ENCODE measurements at places on chromosomes 1 and 21. TPM values are rescaled to one million over a fixed set of nuclear protein-coding genes. Genes with fewer than 3 reads are reported as not detected.

The CDC42SE1 gene
- 87.3 TPM for total RNA-seq

The CD247 gene
- 0.36 TPM for total RNA-seq

The SAMD11 gene
- 21.2 TPM for total RNA-seq

The IGSF5 gene
- not detected for total RNA-seq

The TMEM50A gene
- 64.8 TPM for total RNA-seq

The KRTAP13-2 gene
- total RNA-seq = not detected

The NBPF6 gene
- not detected for total RNA-seq

The IL22RA1 gene
- 9.7 TPM for total RNA-seq

The CYYR1 gene
- not detected for total RNA-seq

The UBXN10 gene
- not detected for total RNA-seq

The KIF21B gene
- 1.8 TPM for total RNA-seq

The LRRC39 gene
- total RNA-seq = 0.13 TPM

The ADAMTS5 gene
- not detected for total RNA-seq

The MAN1C1 gene
- 0.96 TPM for total RNA-seq

The RPTN gene
- 0.02 TPM for total RNA-seq

The PTPN7 gene
- total RNA-seq = 0.05 TPM

The F13B gene
- 0.08 TPM for total RNA-seq

The PRELP gene
- total RNA-seq = not detected

The TNFSF4 gene
- total RNA-seq = 0.07 TPM

The B3GALT5 gene
- total RNA-seq = 0.18 TPM

The RPS6KA1 gene
- total RNA-seq = 15.5 TPM

The ATP1A4 gene
- total RNA-seq = not detected

The RGS13 gene
- not detected for total RNA-seq

The PTPRF gene
- 90.9 TPM for total RNA-seq

The CD48 gene
- not detected for total RNA-seq

The SOD1 gene
- 381 TPM for total RNA-seq

The HRNR gene
- total RNA-seq = 0.01 TPM

The OR2L3 gene
- total RNA-seq = not detected

The TMEM35B gene
- total RNA-seq = 15.5 TPM

The S100A7 gene
- not detected for total RNA-seq

The SLC26A9 gene
- 0.08 TPM for total RNA-seq

The USH2A gene
- not detected for total RNA-seq

The CHAF1B gene
- 11.4 TPM for total RNA-seq

The CD5L gene
- not detected for total RNA-seq

Data from A549 treated with AZD2906 at 1 μM for 4 hours (cell line).